ENCODE measurements at places on chromosomes 12 and 14.
A peak's percentile ranks its signal among the peaks of the same experiment; 100 is the strongest.

- no peak for DNase-seq
Measured at GRCh38 chr12:68326716-68327115, 5.4 kb downstream of the MDM1 start.

DNA sequence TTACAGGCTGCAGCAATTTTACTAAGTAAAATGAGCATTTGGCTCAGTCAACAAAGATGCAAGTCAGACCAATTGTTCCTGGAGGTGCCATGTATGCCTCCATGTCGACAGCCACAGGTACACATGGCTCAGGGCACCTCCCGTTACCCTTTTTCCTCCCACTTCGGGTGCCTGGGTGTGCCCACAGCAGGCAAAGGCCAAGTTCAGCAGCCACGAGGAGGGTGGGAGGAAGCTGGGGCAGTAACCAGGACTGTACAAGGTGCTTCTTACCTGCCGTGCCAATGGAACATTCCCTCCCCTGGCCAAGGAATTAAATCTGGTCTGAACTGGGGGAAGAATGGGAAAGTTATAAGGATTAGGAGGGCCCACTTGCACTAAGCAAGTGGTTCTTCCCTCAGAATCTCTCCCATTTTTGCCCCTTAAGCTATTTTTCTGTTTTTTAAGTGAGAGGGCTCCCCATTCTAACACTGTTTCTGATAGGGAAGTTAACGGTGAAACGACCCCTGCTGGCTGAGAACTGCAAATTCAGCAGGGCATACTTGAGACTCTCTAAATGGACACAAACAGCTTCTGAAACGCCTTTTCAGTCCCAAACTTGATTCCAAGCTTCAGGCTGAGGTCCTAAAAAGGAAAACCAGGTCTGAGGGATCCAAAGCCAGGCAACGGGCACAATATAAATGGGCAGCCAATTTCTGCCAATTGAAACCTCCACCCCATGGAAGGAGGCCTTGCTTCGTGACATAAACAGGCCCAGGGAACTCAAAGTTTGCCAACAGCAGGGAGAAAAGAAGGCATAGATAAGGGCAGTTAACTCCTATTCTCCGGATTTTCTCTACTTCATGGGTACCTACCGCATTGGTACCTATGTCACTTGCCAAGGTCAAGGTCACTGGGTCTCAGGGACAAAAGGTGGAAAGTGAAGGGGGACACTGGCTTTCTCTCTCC, 24.8 kb downstream of the CLECL1 start:
- DNase-seq, result peak; percentile 61

DNA sequence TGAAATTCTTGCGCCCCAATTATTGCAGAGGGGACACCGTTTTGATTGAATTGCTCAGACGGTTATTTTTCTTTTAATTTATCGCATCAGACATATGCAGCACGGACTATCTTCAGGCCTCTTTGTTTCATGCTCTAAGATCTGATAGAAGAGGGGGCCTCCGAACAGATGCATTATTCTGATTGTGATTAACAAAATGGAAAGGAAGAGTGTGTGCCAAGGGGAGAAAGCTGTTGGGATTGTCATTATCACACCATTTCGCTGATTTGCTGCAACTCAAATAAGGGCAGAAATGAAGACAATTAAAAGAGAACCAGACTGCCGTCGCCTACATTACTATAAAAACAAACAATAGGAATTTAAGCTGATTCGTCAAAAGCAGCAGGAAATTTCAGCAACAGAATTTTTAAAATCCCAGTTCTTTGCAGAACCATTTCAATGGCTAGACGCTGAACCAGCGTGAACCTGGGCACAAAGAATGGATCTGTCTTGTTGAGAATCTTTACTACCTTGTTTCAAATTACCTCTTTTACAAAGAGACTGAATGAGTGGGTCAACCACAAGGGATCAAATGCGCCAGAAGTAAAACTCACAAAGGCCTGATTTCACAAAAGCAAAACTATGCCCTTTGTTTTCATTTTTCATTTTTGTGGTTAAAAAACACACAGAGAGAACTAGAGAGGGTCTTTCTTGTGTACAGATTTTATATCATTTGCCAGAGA, 30.6 kb downstream of the TMEM132D start:
- no peak for DNase-seq

- DNase-seq, result no peak
Measured at GRCh38 chr14:94288610-94289465, 4.2 kb downstream of the SERPINA10 start.

DNA sequence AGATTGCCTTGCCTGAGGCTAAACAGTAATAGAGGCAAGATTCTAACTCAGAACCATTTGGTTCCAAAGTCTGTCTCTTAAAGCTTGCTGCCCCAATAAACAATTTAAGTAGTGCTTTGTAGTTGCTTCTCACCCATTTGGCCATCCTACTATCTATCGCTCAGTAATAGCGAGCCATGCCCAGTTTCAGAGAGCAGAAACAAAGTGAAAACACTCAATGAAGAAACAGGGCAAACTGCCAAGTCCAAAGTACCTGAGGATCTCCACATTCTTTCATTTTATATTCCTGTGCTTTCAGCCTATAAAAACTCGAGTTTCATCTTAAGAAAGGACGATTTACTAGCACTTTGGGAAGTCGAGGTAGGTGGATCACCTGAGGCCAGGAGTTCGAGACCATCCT, 103.3 kb upstream of the BBS10 start:
- no peak for DNase-seq

DNA sequence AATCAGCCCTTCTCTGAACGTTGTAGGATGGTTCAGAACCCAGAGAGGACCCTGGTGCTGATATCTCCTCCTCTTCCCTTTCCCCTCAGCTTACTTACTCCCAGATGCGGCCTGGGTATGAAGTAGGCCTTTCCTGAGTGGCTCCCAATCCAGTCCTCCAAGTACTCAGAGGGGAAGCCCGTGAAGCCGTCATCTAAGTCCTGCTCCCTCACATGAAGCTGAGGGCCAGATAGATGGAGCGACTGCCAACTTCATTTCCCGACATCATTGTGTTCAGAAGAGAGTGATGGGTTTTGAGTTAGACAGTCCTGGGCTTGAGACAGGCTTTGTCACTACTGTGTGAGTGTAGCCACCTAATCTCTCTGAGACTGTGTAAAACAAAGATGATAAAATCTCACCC, 2.7 kb downstream of the APOLD1 start:
- no peak for DNase-seq

- no peak for DNase-seq
Measured at GRCh38 chr14:92224358-92224954, 98.5 kb upstream of the SLC24A4 start.

Data from common myeloid progenitor, CD34-positive (primary cell).